ENCODE measurements at places on chromosomes 5 and 9. TPM values are rescaled to one million over a fixed set of nuclear protein-coding genes. Genes with fewer than 3 reads are reported as not detected.

- peaks cover 5% of the 10 kb centered on the region for H3K4me1 ChIP-seq
- no peaks in the 10 kb centered on the region for H3K36me3 ChIP-seq
Observed at GRCh38 chr9:692636-693129, 148.8 kb upstream of the DMRT1 start.

DNA sequence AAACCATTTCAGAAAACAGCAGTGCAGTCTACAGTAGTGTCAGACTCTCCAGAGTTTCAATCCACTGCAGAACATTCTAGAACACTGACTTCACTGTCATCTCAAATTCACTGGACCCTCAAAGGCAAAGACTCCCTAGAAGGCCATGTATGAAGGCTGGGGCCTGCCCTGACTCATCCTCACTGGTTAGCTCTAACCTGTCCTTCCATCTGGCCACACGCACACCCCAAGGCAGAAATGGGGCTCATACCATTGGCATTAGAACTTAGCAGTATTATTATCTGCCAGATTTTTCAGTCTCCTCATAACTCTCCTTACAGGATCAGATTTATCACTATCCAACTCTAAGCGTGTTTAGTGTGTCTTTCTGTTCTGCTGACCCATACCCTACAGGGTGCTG, 20.4 kb downstream of the S1PR3 start:
- H3K4me1 ChIP-seq: peaks cover 2% of the 10 kb centered on the region
- DNase-seq: no peak
- no peak overlapping the region for H3K4me3 ChIP-seq
- no peaks in the 10 kb centered on the region for H3K36me3 ChIP-seq

GBGT1 gene
- total RNA-seq: 9.7 TPM

ARHGEF39 gene
- total RNA-seq: 18.6 TPM

Measured in H1 (cell line).